Foreskin fibroblast (primary cell): ENCODE measurements at places on chromosomes 11 and 22.

DNA sequence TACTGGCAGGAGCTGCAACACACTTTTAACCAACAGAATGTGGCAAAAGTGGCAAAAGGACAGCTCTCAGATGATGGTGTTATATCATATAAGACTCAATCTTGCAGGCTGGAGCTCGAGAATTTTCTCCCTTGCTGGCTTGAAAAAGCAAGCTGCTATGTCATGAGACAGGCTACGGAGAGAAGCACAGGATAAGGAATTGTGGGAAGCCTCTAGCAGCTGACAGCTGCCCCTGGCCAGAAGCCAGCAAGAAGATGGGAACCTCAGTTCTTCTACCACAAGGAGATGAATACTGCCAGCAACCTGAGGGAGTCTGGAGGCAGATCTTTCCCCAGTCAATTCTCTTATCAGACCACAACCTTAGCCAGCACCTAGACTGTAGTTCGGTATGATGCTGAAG, 24.6 kb downstream of the FXYD6 start:
- no peak for DNase-seq

DNA sequence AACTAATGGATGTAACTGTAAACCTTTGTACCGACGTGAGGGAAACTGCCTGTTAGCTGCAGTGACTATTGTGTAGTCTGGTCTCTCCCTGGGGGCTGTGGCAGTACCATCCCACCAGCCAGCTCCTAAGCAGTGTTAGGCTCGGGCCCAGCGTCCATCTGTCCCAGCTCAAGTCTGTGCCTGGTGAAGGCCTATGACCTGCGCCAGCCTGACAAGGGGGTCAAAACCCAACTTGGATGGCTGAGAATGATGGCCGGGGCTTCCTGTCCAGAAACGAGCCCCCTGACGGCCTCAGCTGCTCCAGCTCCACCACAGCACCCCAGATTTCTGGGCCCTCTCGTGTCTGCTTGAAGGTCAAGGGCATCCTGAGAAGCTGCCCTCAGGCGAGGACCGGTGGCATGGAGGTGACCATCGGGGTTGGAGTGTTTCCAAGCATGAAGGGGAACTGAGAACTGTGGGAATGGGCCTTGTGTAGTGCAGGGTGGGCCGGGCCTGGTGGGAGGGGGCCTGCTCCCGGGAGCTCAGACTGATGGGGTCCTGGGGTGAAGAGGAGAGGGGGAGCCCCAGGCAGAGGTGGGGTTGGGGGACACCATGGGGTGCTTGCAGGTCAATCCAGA, 14.3 kb upstream of the SPI1 start:
- DNase-seq, result no peak

DNA sequence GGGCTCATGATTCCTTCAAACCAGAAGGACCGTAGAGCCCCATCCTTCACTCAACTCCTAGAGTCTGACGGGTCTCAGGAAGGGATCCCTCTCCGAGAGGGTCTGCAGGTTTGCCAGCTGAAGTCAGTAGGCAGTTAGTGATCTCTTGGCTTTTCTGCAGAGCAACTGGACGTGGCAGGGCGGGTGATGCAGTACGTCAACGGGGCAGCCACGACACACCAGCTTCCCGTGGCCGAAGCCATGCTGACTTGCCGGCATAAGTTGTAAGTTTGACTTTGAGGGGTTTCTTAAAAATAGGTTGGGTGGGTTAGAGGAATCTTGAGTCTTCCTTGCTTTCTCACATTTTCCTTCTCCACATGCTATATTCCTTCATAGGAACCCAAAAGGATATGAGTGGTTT, 33.3 kb upstream of the RAB1B start:
- DNase-seq, result no peak

DNA sequence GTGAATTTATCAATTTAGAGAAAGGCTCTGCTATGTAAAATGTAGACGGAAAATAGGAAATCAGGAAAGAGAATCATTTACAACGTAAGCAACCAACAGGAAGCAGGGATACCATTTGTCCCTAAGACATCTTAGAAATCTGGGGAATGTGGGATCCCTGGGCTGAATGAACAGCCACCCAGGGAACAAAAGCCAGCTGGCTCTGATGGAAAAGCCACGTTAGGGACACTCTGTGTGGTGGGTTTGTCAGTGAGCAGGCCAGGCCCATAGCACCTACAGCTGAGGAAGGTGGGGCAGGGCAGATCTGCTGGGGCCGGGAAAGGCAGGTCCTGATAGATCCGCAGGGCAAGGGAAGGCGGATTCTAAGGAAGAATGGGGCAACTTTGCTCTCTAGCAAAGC, 87.1 kb upstream of the CSNK2A3 start:
- DNase-seq, result no peak

DNA sequence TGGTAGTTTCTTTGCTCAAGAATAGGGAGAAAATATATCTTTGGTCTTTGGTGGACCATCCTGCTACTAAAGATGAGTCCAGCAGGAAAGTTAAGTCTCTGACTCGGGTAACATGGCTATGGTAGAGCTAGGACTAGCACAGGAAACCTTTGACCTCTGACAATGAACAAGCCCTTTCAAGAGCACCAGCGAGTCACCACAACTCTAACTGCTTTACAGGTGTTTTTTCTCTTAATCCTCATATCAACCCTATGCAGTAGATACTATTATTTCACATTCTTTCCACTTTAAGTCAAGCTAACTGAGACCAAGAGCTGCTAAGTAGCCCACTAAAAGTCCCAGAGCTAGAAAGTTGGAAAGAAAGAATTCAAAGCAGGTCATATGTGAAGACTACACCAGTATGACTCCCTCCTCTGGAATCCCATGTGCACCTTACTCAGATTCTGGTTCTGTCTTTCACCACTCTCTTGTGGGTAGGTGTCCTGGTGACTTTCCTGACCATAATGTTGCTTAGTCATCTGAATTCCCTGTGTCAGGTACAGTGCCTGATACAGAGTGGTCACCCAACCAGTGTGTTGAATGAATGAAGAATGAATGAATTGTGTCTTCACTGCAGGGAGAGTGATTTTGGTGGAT, 53.8 kb upstream of the ME3 start:
- DNase-seq, result no peak

GRCh38 chr11:68641880-68642279, 42.5 kb upstream of the GAL start:
- no peak for DNase-seq

DNA sequence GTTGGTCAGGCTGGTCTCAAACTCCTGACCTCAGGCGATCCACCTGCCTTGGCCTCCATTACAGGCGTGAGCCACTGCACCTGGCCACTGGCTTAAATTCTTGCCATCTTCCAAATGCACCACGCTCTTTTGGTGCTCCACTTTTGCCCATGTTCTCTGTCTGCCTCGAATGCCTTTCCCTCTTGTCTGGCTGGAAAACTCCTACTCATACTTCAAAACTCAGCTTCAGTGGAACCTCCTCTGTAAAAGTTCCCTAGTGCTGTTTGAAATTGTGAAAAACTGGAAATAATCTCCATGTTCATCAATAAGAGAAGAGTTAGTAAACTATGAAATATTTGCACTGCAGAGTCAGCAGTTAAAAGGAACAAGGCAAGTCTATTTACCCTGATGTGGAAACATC, 11.5 kb downstream of the VWCE start:
- DNase-seq, result no peak

GRCh38 chr11:34588023-34588422, 32.9 kb upstream of the EHF start:
- DNase-seq, result no peak

DNA sequence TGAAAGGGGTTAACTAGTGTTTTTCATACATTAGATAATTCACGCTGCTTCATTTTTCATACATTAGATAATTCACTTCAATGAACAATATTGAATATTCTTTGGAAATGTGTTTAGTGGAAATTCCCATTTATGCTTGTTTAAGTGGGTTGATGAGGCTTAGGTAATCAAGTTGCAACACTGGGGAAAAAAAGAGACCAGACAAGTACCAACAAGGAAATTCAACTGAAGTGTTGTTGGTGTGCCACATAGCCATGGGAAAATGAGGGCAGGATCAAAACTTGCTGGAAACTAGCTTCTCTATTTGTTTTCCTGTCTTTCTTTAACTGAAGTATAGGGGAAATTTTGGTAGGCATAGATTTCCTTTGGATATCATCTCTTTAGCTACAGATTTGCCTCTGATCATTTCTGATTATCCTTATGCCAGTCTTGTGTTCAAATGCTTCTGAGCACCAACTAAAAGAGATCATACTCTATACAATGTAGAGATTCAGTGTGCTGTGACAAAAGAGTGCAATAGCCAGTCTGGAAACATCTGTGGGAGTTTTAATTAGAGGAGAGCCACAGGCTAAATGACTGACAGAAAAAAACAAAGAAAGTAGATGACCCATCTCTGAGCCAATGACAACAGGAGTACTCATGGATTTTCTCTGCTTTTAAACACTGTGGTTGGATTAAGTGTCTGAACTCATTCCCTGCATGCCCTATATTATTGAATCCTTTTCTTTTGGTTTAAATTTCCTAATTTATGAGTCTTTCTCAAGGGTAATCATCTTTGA, 67.6 kb upstream of the CTSC start:
- DNase-seq, result no peak

DNA sequence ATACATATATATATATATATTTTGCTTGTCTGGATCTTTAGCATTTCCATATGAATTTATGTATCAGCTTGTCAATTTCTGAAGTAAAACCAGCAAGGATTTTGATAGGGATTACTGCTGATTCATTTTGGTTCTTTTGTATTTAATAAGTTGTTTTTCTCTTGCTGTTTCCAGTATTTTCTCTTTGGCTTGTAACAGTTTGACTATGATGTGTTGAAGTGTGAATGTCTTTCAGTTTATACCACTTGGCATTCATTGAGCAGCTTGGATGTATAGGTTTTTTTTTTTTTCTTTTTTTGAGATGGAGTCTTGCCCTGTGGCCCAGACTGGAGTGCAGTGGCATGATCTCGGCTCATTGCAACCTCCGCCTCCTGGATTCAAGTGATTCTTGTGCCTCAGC, 12.4 kb downstream of the LDHAL6A start:
- no peak for DNase-seq

- DNase-seq, result no peak
Measured at GRCh38 chr22:32486656-32487390, 12.2 kb downstream of the FBXO7 start.

- DNase-seq, result peak; percentile 43
Measured at GRCh38 chr11:7514099-7514591, 346 bp downstream of the PPFIBP2 start.

- no peak for DNase-seq
Measured at GRCh38 chr11:16825101-16825500, 86.7 kb downstream of the C11orf58 start.

- peak; percentile 25 for DNase-seq
Measured at GRCh38 chr11:225734-226453, 10.2 kb downstream of the SIRT3 start.

DNA sequence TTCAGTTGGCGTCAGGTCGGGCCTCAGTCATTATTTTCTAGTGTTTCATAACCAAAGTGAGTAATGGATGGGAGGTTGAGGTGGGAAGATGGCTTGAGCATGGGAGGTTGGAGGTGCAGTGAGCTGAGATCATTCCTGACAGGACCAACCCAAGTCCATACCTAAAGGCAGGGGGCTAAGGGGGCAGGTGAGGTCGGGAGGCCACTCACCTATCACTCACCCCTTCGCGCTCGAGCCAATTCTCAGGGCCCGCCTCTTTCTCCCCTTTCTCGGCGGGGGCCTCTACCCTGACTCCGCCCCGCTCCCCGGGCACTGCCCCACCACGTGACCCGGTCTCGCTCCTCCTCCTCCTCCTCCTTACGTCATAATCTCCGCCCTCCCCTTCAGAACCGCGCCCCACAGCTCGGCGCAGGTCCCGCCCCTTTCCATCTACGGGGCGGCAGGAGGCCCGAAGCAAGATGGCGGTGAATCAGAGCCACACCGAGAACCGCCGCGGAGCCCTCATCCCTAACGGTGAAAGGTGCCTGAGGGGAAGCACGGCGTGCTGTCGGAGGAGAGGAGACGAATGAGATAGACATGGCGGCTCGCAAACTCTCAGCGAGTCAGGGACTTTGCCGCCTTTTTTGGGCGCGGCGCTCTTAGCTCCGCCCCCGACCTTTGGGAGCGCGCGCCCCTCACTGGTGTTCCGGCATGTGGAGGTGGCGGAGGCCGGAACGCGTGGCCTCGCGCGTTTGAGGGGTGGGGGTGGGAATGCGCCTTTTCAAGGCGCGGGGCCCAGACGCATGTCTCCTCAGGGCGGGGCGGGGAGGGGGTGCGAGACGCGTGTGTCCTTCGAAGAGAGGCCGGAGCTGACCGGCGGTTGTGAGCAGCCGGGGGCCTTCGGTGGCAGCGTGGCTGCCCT, at the start of gene WBP2NL:
TSS of gene WBP2NL (plus strand) at position 428 of the 901 bp plus-strand sequence. CDS start at position 459, 31 bp downstream.
- peak; percentile 74 for DNase-seq

DNA sequence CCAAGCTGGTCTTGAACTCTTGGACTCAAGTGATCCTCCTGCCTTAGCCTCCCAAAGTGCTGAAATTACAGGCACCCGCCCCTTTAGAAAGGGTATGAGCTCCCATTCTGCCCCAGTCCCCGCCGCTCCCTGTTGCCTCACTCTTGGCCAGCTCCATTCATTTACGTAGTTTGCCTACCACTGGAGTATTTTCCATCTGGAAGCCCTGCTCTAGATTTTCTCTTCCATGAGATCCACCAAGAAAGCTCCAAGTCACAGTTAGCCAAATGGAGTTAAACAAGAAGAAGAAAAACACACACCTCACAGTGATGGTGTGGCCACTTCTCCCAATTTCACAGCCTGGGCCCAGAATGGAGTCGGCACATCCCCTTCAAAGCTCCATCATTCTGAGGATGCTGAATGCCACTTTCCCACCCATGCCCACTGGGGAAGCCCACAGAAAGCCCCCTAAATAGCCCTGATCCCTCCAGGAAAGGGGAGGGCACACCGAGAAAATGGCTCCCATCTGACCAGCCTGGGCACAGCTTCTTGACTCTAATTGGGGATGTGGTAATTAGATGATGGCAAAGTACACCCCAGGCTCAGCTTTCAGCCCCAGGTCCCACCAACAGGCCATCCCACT, 381.2 kb downstream of the MN1 start:
- DNase-seq, result peak; percentile 40

- no peak for DNase-seq
Measured at GRCh38 chr11:95920460-95921105, 3.3 kb downstream of the MTMR2 start.

DNA sequence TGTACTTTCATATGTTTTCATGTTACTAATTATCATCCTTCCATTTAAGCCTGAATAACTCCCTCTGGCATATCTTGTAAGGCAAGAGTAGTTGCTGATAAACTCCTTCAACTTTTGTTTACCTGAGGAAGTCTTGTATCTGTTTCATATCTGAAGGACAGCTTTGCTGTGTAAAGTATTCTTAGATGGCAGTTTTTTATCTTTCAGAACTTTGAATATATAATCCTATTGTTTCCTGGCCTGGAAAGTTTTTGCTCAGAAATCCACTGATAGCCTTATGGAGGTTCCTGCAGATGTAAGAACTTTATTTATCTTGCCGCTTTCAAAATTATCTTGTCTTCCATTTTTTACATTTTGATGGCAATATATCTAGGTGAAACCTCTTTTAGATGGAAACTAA, 69.1 kb downstream of the KCNQ1OT1 start:
- DNase-seq, result no peak
